ENCODE measurements at places on chromosomes 11 and 22.
A peak's percentile ranks its signal among the peaks of the same experiment; 100 is the strongest.

GRCh38 chr22:28589102-28589750 is 90.4 kb downstream of the TTC28 start:
- no peak for DNase-seq

GRCh38 chr22:41030891-41031290 is 61.5 kb upstream of the EP300 start:
- no peak for DNase-seq

DNA sequence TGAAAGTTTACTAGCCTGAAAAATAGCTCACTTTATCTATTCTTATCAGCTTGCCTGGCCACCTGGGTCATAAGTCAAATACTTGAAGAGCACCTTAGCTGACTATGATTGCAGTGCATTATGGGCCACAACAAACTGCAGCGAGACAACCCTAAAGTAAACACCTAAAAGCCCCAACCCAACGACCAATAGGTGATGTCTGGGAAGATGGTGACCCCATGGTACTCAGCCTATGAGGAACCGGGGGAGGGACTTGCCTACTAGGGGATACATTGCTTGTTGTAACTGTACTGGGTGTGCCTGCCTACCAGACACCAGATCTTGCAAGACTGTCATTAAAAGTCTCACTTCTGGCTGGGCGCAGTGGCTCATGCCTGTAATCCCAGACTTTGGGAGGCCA is 35.6 kb upstream of the APOBEC3A start:
- no peak for DNase-seq

- DNase-seq = no peak
These were observed 582 bp upstream of the SHANK3 start for GRCh38 chr22:50672041-50672440.

- DNase-seq = peak; percentile 52
These were observed 2.1 kb downstream of the AIP start for GRCh38 chr11:67484847-67485311.

GRCh38 chr22:50232481-50233151 is 12.2 kb downstream of the TUBGCP6 start:
- DNase-seq = no peak

- no peak for DNase-seq
These were observed 706 bp upstream of the SCYL1 start for GRCh38 chr11:65524014-65524740.

GRCh38 chr11:613369-613968 is 2.3 kb downstream of the IRF7 start:
- DNase-seq = peak; percentile 82

DNA sequence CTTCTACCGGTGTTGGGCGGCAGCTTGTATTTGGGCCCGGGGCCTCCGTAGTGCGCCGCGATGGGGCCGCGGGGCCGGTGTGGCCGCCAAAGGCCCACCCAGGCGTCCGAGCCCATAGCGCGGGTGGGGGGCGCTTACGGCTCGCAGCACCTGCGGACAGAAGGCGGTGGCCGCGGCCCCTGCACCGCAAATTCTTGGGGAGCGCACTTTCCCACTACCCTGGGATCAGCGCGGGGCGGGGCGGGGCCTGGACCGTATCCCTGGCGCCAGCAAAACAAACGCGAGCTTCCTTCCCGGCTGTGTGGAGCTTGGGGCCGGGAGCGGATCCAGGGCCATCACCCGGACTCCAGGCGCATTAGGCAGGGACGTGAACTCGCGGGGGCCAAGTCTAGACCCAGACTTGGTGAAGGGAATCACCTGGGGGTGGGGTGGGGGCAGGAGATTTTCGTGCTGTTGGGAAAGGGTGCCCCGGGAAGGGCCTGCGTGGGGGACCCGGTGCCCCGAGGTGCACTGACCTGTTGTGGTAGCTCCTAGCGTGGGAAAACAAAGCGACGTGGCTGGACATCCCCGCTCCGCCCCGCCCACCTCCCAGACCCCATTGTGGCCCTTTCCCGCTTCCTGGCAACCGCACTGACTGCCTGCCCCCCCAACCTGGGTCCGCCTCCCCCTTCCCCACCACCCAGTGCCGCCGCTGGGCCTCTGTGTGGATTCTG is 2.3 kb upstream of the TYMP start:
- no peak for DNase-seq

DNA sequence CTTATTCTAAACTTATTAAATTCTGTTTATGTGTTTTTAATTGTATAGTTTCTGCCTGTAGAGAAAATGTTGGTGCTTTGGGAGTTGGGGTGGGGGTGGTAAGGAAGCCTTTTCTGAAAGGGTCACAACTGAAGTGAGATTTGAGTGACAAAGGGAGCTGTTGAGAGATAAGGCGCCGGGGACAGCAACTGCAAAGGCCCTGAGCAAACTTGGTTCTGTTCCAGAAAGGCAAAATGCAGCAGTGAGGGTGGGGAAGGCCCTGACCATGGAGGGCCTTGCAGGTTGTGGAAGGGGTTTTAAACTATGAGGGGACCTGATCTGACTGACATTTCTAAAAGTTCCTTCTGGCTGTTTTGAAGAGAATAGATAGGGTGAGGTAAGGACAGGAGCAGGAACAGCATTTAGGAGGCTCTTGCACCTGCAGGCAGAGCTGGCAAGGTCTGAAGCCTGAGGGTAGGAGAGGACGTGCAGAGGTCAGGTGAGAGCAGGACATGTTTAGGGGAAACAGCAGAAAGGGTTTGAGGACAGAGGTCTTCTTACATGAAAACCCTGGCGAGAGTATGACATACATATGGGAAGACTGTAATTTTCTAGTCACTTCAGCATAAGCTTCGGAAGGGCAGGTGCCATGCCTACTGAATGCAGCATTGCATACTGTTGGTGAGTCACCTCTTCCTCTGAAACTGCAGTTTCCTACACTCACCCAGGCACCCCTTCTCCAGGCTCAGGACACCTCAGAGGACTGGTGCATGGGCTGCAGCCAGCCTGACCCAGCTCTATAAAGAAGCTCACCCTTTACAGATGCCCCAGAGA is 190.7 kb downstream of the SNX19 start:
- DNase-seq = no peak

- no peak for DNase-seq
These were observed 29.6 kb downstream of the METTL15 start for GRCh38 chr11:28137832-28138231.

- no peak for DNase-seq
These were observed 41.2 kb downstream of the STIM1 start for GRCh38 chr11:3896644-3897043.

DNA sequence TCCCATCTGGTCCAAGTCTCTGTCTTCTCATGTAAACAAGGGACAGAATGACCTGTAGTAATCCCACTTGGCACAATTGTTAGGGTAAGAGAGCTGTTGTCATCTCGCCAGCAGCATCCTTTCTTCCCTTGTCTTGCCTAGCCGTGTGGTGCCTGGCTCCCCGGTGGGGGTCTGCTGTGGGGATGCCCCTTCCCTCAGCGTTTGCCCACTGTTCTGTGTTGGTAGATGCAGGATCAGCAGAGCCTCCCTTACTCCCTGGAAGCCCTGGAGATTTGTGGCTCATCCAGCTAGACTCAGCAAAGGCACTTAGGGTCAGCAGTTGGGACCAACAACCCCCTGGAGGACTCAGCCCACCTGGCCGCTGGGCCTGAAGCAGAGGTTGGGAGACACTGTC is 13.0 kb downstream of the ACO2 start:
- no peak for DNase-seq

All from activated gamma-delta T cell treated with Interleukin-2 at 50 U/mL for 16 hours (primary cell).